ENCODE measurements at places on chromosomes 13 and 19.

- no peak for DNase-seq
Measured at GRCh38 chr13:39510316-39510695, 92.7 kb downstream of the LHFPL6 start.

DNA sequence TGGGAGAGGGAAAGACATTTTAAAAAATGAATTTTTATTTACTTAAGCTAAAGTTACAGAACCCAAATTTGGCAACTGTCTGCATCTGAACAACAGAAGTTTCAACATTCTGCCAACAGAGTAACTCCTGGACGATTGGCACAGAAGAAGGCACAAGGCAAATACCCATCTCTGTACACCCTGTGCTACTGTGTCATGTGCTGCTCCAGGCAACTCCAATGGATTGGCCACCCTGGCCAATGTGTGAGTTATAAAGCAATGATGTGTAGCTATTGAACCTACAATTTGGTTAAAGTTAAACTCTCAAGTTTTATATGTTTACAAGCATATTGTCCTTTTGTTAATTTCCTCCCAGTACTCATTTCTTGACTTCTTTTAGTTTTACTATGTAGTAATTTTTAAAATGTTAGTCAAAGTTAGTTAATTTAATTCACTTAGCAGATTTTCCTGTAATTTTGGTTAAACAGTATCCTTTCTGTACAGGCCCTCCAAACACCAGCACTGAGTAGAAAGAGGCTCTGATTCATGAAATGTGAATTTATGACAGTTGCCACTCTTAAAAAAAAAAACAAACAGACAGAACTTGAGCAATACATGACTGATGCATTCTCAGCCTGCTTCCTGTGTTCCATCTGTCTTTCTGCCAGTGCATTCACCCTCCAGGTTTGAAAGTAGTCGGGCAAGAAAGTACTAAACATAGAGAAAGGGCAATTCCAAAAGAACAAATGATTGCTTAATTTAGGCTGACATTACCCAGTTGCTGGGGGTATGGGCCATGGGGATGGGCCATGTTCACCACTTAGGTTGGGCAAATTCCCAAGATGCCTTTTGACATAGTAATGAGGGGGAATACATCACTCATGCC, 5.9 kb downstream of the STARD13 start:
- DNase-seq: peak; percentile 77

DNA sequence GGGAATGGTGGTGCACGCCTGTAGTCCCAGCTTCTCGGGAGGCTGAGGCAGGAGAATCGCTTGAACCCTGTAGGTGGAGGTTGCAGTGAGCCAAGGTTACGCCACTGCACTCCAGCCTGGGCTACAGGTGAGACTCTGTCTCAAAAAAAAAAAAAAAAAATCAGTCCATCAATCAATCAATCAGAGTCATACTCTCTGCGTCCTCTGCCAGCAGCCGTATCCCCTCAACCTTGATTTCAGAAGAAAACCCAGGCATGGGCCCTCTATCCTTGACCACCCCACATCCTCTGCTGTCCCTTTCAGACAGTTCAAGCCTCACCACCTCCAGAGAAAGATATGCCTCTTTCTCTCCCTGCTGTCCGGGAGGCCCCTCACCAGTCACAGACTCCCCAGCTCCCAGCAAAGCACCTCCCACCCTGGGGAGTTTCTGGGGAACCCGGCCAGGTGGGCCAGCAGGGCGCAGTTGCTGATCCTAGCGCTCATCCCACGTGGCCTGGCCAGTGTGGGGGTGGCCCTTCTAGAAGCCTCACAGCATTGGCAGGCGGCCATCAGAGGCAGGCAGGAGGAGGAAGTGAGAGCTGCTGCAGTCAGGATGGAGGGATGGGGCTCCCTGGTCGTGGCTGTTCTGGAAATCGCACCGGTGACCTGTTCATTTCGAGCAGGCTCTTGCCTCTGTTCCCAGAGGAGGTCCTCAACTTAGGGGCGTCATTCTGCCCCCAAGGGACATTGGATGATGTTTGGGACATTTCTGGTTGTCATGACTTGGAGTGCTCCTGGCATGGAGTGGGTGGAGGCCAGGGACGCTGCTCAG, 10.2 kb upstream of the JSRP1 start:
- peak; percentile 96 for DNase-seq

DNA sequence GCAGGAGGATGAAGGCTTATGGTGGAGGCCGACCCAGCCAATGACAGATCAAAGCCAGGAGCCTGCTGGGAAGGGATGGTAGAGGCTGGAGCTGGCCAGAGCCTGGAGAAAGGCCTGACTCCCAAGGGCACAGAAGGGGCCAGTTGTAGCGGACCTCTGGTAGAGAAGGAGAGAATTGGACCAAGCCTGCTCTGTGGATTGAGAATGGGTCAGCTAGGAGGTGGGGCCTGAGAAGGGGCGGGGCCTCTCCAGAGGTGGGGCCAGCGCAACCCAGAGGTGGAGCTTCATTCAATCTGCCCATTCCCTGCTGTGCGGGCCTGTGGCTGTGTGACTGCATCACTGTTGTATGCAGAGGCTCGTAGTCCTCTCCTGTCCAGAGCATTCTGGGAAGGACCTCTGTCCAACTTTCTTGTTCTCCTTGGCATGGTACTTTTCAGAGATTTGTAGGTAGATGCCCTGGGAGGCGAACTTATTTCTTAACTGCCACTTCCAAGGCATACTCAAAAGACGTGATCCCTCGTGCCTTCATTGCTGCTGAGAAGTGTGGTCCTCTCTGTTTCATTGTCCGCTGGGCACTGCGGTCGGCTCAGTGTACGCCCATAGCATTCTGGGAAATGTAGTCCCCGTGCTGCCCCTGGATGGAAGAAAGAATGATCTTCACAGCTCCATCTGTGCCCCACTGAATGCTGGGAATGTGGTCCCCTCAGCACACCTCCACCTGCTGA, 6.7 kb downstream of the GRIN2D start:
- DNase-seq: peak; percentile 67

DNA sequence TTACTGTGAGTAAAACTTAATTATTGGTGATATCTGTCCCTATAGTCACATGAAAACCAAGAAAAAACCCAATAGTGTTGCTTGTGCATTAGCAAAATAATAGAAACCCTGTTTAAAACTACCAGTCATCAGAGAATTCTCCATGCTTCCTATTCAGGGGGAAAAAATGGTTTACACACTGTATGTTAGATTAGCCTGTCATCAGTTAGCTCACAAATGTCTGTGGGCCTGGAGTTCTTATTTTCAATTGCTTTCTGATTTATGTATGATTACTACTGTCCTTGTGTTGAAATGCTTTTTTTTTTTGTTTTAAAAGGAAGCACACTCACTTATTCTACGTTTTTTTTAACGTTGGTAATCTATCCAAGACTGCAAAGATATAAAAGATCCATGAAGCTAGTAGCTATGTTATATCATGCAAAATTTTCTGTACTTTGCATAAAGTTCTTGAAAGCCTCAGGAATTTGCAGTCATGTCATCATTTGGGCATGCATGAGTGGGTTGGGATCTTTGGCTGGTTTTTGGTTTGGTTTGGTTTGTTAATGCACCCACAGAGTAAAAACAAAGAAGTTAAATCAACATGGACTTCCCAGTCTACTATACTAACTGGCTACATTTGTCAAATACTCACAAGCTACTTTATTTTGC, 25.9 kb downstream of the RXFP2 start:
- DNase-seq: no peak

DNA sequence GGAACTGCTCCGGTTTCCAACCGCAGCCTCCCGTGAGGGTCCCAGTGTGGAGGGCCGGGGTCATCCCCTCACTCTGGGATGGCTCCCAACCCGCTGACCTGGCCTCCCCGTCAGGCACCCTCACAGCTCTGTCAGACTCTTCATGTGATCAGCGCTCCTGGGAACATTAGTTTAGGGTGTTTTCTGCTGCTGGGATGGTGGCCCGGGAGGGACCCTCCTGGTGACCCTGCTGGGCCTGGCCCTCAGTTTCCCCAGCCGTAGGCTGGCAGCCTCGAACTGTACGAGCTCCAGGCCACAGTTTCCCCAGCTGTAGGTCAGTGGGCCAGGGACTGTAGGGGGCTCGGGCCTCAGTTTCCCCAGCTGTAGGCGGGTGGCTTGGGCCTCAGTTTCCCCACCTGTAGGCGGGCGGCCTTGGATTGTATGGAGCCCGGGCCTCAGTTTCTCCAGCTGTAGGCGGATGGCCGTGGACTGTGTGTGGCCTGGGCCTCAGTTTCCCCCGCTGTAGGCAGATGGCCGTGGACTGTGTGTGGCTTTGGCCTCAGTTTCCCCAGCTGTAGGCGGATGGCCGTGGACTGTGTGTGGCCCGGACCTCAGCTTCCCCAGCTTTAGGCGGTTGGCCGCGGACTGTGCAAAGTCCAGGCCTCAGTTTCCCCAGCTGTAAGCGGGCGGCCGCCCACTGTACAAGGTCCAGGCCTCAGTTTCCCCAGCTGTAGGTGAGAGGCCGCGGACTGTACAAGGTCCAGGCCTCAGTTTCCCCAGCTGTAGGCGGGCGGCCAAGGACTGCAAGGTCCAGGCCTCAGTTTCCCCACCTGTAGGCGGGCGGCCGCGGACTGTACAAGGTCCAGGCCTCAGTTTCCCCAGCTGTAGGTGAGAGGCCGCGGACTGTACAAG, 1.3 kb upstream of the PTBP1 start:
- peak; percentile 26 for DNase-seq

- no peak for DNase-seq
Measured at GRCh38 chr13:52725302-52725701, 14.3 kb downstream of the CNMD start.

DNA sequence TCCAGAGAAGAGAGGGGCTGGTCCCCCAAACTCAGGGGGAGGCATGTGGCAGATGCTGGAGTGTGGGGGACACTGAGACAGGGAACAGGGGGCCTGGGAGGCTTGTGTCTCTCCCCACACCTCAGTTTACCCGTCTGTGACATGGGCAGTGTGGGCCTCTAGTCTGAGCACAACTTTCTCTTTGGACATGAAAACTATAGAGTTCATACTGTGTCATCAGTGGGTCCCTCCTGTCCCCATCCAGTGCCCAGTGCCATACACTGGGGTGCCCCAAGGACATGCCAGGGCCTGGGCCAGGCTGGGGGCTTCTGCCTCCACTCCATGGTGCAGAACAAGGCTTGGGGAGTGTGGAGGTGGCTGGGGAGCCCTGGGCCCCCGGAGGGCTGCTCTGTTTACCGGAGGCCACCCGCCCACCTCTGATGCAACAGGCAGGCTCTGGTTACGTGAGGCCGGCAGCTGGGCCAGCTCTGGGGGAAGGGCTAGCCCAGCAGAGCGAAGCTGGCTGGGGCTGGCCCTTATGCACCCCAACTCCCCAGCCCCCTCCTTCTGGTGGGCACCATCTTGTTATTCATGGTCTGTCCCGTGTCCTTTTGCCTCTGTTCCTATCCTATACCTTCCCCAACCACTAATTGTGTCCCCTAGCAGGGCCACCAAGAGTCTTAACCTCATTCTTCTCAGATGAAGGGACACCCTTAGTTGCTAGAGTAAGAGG, 1.9 kb upstream of the MEF2B start:
- DNase-seq: no peak

DNA sequence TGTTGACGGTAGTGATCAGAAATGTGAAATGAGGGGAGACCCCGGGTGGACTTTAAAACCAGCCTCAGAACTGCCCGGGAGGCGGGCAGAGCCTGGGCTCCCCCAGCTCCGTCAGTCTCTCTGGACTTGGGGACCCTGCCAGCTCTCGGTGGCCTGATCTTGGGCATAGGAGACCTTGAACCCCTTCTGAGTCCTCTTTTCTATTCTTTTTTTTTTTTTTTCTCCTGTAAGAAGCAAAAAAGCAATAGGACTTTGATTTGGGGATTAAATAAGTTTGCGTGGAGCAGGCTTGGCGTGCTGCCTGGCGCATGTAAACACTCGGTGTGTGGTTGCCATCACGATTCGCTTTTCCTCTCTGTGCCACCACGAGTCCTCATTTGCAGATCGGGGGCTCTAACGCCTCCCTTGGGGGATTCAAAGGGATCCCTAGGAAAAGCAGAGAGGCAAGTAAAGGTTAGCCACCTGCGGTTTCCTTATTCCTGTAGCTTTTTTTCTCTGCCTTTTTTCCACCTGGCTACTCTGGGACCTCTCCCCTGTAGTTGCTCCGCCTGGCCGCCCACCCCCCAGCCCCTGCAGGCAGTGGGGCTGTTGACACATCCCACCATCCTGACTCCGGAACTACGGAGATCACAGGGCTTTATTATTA, 1.3 kb downstream of the SAFB start:
- DNase-seq: peak; percentile 58

DNA sequence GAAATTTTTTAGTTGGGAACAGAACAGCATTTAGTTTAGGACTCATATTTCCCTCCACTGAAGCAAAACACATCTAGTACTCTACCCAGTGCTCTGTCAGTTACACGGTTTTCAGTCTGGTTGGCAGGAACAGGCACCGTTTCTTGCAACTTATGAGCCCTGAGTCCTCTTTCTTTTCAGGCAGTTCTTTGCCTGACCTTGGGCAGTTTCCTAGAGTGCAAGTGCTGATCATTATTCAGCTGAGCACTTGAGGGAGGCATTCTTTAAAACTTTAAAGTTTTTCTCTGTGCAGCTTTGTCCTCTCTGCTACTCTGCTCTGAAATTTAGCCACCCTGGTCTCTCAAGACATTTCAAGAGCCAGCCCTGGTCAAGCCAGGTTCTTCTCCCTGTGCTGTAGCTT, 96.1 kb downstream of the MYO16 start:
- no peak for DNase-seq

- DNase-seq: peak; percentile 69
Measured at GRCh38 chr19:49890349-49891311, 6.1 kb downstream of the IL4I1 start.

DNA sequence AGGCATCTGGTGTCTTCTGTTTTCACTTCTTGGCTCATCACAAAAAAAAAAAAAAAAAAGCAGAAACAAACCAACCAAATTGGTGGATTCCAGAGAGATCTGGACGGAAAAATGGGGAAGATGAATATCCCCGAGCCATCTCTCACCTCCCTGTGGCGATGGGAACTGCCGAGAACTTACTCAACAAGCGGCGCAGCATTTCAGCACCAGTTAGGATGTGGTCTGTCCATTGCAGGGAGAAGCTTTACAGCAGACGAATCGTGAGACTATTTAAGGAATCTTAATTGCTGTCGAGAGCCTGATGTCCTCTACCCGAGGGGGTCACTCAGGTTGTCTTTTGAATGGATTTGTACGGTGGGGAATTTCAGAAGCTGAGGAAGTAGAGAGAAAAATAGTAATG, 17.3 kb upstream of the KDM4B start:
- no peak for DNase-seq

GRCh38 chr13:41407380-41407779, 50.0 kb upstream of the RGCC start:
- DNase-seq: no peak

DNA sequence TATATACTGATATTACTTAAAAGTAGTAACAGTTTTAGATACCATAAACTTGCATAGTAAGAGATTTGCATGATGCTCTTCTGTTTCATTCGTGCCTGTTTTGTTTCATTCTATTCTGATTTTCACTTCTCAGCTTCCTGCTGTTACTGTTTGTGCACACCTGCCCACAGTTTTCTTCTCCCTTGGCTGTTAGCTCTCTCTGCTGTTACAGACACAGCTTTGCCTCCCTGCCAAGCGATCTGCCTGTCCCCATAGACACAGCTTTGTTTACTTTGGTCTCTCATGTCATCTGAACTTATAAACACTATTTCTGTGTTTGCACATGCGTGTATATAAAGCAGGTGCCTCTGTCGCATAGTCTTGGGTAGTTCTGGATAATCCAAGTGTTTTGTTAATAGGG, 21.4 kb upstream of the UPF3A start:
- DNase-seq: no peak
